Cerebellar cortex (tissue), 1 donor: ENCODE measurements at places on chromosomes 1 and 21.

- DNase-seq: no peak
Measured at GRCh38 chr1:67137307-67137753, 2.6 kb upstream of the C1orf141 start.

GRCh38 chr1:18946550-18947381 lies 9.7 kb downstream of the IFFO2 start:
- no peak for DNase-seq

DNA sequence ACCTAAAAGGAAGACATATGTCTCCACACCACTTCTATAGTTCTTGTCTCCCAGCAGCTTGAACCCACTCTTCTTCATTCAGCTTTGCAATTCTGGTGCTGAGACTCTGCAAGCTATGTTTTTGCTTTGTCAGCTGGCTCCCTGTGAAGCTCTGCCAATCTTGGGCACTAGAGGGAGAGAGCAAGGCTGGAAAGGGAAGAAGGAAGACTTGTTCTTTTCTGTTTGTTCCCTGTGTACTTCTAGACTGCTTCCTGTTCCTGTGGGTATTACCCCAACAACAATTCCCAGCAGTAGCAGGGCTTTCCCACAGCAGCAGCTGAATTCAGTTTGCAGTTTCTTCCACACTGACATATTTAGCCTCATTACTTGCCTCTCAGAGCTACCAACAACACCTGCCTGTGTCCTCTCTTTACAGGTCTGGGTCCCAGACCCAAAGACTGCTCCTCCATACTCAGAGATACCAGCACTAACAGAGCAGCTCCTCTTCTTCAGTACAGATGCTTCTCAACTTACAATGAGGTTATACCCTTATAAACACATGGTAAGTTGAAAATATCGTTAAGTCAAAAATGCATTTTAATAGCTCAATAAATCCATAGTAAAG lies 275.2 kb upstream of the NEGR1 start:
- DNase-seq: peak; percentile 5

- DNase-seq: no peak
Measured at GRCh38 chr21:17472182-17472581, 40.7 kb upstream of the CXADR start.

- DNase-seq: peak; percentile 67
Measured at GRCh38 chr1:57296726-57297250, 127.1 kb downstream of the DAB1 start.

GRCh38 chr1:168903237-168903830 lies 174.3 kb upstream of the DPT start:
- no peak for DNase-seq

- no peak for DNase-seq
Measured at GRCh38 chr1:81439046-81439823, 361.5 kb upstream of the ADGRL2 start.
